ENCODE measurements at places on chromosomes 2 and 18. TPM values are rescaled to one million over a fixed set of nuclear protein-coding genes. Genes with fewer than 3 reads are reported as not detected.

DNA sequence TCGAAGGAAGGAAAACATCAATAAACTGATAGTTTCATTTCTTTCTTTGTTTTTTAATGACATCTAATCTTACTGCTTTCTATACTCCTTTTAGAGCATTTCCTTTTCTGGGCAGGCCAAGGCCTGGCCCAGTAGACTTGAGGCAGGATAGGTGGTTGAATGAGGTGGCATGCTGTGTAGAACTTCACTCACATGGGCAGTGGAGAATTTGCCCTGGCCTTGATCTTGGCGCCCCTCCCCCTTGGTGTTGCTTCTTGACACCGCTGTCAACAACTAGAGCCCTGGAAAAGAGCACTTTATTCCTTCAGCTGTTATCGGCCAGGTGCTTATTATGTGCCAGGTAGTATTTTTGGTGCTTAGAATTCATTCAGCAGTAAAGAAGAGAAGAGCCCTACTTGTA is 37.4 kb downstream of the XRCC5 start:
- DNase-seq, result no peak

- no peak for DNase-seq
These were observed 571.5 kb downstream of the SLC4A3 start for GRCh38 chr2:220198896-220199295.

DNA sequence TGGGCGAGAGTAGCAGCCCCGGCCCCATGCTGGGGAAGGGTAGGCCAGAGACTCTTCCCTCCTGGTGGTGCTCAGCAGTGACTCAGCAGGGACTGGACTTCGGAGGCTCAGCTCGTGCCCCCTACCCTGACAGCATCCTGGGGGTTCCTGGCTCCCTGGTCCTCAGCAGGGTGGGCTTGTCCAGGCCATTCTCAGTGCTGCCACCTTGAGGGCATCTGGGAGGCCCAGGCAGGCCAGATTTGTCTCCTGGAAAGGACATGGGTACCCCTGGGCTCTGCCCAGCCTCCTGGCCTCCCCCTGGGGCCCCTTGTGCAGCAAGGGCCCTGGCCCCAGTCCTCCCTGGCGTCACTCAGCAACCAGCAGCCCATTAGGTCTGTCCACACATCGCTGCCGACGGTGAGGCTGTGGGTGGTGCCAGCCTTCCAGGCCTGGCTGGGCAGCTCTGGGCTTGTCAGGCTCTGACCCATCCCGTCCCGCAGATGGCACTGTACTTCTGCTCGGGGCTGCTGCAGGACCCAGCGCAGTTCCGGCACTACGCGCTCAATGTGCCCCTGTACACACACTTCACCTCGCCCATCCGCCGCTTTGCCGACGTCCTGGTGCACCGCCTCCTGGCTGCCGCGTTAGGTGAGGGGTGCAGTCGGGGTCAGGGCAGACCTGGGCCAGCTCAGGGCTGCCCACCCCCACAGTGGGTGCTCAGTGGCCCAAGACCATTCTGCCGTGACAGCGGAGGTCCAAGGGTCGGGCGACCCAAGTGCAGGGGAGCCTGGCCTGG is 45.0 kb upstream of the ALPP start:
- no peak for DNase-seq

GRCh38 chr2:238711346-238711745 is 136.5 kb upstream of the TWIST2 start:
- no peak for DNase-seq

- no peak for DNase-seq
These were observed 89.4 kb upstream of the SPTBN1 start for GRCh38 chr2:54366487-54367280.

- no peak for DNase-seq
These were observed 348.1 kb downstream of the CCDC85A start for GRCh38 chr2:56531668-56532420.

GRCh38 chr2:95728878-95729596 is 137.2 kb downstream of the TRIM43 start:
- peak; percentile 66 for DNase-seq

DNA sequence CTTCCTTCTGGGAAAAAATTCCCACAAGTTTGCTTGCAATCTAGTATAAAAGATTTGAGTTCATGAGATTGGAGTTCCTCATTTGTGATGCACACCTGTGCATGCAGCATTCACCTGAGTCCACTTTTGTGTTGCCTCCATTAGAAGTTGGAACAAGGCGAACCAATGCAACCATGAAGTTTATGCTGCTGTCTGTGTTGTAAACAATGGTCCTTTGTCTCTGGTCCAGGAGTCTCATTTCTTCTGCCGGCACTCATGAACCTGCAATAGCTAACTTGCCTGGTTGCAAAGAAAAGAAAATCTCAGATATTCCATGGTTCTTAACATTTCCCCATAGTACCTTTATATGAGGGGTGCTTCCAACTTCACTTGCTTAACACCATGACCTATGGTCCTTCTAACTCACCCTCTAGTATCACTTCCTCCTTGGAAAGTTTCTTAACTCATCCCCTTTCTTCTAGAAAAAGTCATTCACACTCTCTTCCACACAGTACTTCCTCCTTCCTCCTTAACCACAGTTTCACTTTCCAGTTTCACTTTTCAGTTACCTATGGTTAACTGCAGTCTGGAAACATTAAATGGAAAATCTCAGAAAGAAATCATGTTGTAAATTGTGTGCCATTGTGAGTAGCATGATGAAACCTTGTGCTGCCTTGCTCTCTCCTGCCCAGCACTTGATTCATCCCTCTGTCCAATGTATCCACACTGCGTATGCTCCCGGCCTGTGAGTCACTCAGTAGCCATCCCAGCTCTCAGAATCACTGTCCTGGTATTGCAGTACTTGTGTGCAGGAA is 128.8 kb upstream of the TRIB2 start:
- DNase-seq, result peak; percentile 65

GRCh38 chr18:532018-532417 is 31.5 kb upstream of the COLEC12 start:
- no peak for DNase-seq

DNA sequence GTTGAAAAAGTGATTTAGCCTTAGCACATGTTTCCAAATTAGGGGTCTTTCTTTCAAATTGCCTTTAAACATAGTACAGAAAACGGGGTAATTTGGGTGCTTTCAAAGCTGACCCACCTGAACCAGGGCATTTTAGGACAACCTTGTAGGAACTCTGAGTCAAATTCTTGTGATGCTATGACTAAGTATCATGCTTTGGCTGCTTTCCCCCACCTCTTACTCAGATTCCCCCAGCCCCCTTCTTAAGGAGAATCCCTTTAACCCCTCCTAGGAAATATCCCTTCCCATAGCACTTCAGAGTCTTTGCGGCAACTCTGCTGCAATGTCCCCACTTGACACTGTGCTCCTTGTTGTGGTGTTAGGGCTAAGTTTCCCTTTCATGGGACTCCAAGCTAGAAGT is 18.6 kb upstream of the KLF7 start:
- DNase-seq, result no peak

DNA sequence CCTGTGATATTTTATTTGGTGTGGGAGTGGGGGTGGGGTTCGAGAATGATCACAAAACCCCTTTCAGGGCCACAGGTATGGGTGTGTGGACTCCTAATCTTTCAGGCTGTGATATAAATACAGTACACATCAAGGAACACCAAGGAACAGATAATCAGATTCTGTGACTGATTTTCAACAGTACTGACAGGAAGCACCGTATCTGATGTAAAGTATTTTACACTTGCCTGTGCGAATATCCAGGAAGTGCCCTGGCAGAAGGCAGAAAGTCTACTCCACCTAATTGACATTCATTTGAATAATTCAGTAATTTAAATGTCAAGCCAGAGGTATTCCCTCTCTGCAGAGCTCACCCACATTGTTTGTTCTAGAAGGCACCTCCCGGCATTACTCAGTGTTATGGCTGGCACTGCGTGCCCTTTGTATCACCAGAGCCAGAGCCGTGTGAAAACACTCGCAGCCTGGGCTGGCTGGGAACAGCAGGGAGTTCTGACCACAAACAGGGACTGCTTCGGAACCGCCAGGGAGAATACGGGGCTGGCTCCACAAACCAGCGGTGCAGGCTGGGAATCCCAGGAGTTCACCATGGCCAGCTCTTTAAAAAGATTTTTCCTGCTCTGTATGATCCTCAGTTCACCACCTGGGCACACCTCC is 91.8 kb downstream of the ACVR1 start:
- peak; percentile 85 for DNase-seq

DNA sequence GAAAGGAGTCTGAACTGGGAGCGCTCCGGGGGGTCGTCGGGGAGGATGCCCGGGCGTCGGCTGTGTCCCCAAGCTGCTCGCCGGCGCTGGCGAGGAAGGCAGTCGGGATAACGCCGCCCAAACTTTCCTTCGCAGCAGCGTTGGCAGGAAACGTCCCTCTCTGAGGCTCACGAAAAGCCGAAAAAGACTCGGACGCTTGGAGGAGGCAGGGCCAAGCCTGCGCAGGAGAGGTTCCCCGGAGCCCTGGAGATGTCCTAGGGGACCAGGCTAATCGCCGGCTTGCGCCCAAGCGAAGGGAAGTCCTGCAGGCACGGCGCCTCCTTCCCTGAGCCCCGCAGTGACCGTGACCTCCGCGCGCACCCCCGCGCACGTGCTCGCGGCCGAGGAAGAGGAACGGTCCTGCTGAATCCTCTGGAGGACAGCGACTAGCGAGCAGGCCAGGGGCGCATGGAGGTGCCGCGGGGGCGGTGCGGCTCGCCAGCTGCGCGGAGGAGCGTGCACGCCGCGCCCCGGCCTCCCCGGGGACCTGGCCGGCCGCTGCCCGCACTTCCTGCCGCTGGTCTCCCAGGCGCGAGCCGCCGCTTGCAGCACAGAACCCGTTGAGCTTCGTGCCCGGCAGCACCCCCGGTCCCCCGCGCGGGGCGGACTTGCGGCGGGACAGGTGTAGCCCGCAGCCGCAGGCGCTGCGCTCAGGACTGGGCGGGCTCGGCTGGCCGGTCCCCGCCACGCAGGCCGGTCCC is at the start of gene SH3RF3:
SH3RF3 (plus strand) TSS at position 590 of the 740 bp plus-strand sequence.
- DNase-seq, result peak; percentile 73

GRCh38 chr2:219471476-219472371 is 27.0 kb upstream of the GMPPA start:
- DNase-seq, result no peak

DNA sequence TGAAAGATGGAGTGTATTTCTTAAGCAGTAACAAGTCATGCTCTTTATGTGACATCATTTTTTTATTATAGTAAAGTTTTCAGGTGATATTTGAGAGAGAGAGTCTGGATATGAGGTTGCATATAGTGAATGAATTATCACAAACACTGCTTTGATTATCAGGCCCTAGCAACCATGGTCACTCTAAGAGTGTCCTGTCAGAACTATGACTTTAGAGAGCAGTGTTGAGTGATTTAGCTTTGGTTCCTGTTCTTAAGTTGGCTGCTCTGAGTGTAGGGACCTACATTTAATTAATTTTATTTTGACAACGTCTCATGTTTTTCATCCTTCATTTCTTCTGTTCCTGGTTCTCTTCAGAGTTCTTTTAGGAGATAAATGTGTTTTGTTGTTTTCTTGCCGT is 275.5 kb downstream of the KCNJ3 start:
- no peak for DNase-seq

GRCh38 chr2:60046529-60046928 is 506.9 kb downstream of the BCL11A start:
- DNase-seq, result no peak

GRCh38 chr2:28360058-28360717 is 32.5 kb upstream of the FOSL2 start:
- no peak for DNase-seq

Gene IGFBP5
- total RNA-seq, result not detected

Gene LYPD1
- 75.9 TPM for total RNA-seq

Gene CDH20
- total RNA-seq, result not detected

Gene ALPI
- total RNA-seq, result not detected

Gene APOB
- total RNA-seq, result not detected

Gene UGT1A10
- total RNA-seq, result not detected

Gene BUB1
- total RNA-seq, result 52.8 TPM

Gene LRATD1
- not detected for total RNA-seq
